Muscle of arm (tissue), 14 donors: ENCODE measurements at places on chromosomes 1 and 21. TPM values are rescaled to one million over a fixed set of nuclear protein-coding genes. Genes with fewer than 3 reads are reported as not detected.

DNA sequence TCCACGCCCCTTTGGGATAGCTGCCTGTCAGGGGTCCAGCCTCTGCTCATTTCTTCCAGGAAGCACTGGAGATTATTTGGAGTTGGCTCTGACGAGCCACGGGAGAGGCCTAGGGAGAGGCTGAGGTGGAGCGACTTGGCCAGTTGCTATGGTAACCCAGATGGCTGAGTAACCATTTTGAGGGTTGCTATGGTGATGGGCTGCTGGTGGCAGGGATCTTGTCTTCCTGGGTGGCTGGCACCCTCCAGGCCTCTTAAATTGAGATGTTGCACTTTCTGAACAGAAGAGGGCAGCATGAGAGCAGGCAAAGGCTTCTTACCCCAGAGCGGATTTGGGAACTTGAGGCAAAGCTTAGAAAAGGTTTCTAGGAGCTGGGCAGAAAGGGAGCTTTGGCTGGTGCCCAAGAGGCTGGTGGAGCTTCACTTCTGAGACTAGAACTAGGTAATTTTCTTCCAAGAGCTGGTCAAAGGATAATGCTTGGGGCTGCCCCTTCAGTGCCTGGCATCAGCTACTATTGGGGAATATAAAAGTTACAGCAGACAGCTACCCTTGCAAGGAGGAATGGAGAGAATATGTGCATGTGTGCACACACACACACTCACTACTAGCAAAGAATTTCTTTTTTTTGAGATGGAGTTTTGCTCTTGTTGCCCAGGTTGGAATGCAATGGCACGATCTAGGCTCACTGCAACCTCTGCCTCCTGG is 72.5 kb downstream of the NDUFS5 start:
- peak; percentile 76 for DNase-seq

RPS6KC1 gene
- 20.7 TPM for polyA plus RNA-seq

- no peak for DNase-seq
Measured at GRCh38 chr1:212518188-212519054, 85.7 kb downstream of the NENF start.

- peak; percentile 43 for DNase-seq
Measured at GRCh38 chr1:174743654-174744561, 255.8 kb upstream of the CACYBP start.

MYOC gene
- polyA plus RNA-seq = 13.9 TPM

GRCh38 chr1:100891380-100891779 is 3.3 kb downstream of the EXTL2 start:
- no peak for DNase-seq

SUSD4 gene
- 5.4 TPM for polyA plus RNA-seq

KCNA3 gene
- 0.27 TPM for polyA plus RNA-seq

- no peak for DNase-seq
Measured at GRCh38 chr1:219113261-219113660, 60.4 kb upstream of the LYPLAL1 start.

EFNA1 gene
- polyA plus RNA-seq = 27.7 TPM

DNA sequence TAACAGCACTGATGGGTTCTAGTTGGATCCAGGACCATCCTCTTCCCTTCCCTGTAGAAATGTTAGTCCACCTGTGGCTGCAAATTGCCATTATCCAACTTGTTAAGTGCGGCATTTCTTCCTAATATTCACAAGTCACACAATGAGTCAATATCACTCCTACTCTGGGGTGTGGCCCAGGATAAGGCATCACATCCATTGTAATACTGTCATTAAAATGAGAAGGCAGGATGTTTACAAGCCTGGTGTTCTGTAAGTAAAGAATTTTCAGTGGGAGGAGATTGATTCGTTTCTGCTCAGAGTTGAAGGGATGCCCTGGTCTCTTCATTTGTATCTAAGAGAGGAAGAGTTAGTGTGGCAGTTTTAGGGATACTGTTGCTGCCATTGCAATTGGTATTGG is 18.1 kb upstream of the ARHGAP29 start:
- DNase-seq = no peak
